ENCODE measurements at places on chromosomes 3 and 15. TPM values are rescaled to one million over a fixed set of nuclear protein-coding genes. Genes with fewer than 3 reads are reported as not detected.

Gene VIPR1
- total RNA-seq = 5.6 TPM

Gene ITIH1
- not detected for total RNA-seq

Gene PLA1A
- 1.1 TPM for total RNA-seq

GRCh38 chr3:123094516-123095313 is 27.9 kb downstream of the PDIA5 start:
- DNase-seq = no peak

DNA sequence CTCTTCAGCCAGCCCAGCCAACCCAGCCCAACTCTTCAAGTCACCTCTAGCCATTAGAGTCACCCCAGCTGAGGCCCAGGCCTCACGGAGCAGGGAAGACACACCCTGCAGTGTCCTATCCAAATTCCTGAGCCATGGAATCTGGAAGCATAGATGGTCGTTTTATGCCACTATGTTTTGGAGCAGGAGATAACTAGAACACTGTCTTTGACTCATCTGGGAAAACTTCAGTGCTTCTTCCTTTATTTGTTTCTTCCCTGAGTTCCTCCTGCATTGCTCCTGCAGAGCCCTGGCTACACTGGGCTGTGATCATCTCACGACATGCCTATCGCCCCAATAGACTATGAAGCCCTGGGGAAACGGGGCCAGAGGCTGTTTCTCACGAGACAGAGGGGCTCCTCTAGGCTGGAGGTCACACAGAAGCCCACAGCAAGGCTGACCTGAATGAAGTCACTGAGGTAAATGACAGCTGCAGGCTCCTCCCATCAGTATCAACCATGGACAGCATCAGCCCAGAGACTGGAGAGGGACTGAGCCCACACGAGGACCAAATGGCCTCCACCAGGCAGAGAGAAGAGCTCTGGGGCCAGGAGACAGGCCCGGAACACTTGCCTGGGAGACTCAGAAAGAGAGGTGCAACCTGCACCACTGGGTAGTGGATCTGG is 22.7 kb downstream of the CRABP1 start:
- DNase-seq = no peak

DNA sequence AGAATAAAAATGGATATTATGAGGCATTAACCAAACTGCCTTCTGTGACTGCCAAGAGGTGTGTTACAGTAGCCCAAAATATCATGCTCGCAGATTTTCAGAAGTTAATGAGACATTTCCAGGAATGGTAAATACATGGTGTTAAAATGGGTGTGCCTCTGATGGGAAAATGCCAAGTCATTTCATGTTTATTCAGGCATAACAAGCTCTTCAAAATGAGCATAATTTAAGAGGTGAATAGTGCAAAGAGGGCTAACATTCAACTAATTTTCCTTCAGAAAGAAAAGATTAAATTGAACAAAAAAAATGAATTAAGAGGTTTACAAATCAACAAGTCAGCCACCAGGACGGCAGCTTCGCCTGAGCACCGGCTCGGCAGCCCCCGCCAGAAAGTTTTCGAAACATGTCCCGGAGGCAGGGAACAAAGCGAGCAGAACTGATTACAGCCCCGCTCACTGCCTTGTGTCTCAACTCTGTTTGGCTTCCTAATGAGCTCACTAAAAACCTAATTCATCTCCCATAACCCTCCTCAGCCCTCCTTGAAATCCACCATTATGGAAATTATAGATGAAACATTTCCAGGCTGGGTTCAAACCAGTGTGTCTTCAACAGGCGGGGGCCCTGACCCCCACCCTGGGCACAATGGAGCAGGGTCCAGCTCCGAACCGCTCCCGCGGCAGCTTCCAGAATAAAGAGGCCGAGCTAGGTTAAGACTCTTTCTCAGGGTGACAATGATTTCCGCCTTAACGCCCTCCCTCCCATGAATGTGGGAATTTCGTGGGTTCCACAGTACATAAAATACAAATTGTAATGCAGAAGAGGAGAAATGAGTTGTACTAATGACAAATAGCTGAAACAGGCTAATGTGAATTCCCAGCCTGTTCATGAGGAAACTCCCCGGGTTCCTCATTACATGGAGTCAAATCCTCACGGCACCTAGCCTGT is 43.9 kb downstream of the MEIS2 start:
- peak; percentile 36 for DNase-seq
